Hematopoietic multipotent progenitor cell treated with erythropoietin and hydrocortisone succinate and interleukin-3 and kit ligand, for 17 days (in vitro differentiated cells): ENCODE measurements at places on chromosomes 3 and 15.
A peak's percentile ranks its signal among the peaks of the same experiment; 100 is the strongest.

GRCh38 chr3:51353691-51354090 is 31.4 kb upstream of the MANF start:
- no peak for DNase-seq

DNA sequence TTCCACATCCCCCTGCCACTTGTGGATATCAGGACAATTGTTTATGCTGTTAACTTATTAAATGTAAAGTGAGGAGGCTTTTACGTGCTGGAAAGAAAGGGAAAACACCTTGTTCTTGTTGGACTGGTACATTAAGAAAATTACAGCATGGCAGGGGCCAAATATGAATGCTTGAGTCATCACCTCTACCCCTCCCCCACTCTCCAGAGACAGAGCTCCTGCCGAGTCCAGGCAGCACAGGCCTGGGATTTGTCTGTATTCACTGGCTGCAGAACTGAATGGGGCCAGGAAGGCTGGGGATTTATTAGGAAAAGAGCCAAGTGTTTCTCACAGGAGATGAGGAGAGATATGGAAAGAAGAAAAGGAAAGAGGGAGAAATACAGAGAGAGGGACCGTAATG is 308.9 kb downstream of the EPHB1 start:
- no peak for DNase-seq

GRCh38 chr3:53516339-53516738 is 21.9 kb downstream of the CACNA1D start:
- no peak for DNase-seq

DNA sequence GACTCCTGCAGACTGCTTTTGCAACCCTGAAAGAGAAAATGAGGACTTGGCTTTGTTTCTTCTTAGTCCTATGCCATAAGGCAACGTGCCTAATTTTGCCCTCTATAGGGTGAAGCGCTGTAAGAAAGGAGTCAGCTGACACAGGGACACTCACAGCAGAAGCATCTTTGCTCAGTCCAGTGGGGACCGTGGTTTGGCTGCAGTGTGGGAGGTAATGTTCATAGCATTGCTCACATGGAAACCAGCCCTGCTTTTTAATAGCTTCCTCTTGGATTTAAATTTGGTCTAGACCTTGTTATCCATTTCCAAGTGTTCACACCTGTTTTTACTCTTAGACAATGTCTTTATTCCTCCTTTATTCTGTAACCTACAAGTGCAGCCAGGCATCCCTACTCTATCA is 1032.1 kb downstream of the NTRK3 start:
- DNase-seq: no peak

- no peak for DNase-seq
Measured at GRCh38 chr3:66195347-66195783, 25.4 kb upstream of the SLC25A26 start.

DNA sequence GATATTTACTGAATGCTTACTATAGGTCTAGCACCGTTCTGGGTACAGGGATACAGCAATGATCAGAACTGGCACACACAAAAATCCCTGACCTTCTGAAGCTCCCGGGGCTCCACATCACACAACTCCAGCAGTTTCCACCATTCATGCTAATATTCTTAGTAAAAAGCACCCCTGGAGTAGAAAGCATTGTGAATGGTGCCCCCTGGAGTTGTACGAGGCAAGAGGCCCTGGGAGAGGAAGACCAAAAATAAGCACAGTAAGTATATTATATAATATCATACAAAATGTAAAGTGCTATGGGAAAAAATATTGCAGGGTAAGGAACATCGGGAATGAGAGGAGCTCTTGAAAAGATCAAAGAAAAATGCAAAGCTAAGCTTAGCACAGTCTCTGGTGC is 790 bp upstream of the SRGAP3 start:
- no peak for DNase-seq

GRCh38 chr3:20023623-20024405 is 11.8 kb upstream of the PP2D1 start:
- peak; percentile 49 for DNase-seq

DNA sequence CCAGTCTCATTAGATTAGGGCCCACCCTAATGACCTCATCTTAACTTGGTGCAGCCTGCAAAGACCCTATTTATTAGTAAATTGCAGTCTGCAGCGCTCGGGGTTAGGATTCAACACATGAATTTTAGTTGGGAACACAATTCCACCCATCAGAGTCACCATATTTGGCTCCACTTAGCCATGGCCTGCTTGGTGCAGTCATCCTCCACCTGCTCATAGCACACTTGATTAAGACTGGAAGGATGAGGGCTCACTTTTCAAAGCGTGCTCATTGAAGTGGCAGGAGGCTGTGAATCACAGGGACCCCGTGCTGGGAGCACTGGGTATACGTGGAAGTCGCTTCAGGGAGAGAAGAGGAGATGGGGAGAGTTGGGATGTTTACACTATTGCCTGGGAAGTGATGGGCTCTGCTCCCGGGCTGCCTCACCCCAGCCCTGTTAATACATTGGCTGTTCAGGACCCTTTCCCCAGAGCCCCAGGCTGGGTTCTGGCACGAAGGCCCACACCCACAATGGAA is 68.2 kb downstream of the ASB7 start:
- no peak for DNase-seq

- DNase-seq: no peak
Measured at GRCh38 chr3:50493086-50493485, 10.3 kb downstream of the CACNA2D2 start.

GRCh38 chr3:101859882-101860448 is 10.7 kb downstream of the NFKBIZ start:
- DNase-seq: no peak

DNA sequence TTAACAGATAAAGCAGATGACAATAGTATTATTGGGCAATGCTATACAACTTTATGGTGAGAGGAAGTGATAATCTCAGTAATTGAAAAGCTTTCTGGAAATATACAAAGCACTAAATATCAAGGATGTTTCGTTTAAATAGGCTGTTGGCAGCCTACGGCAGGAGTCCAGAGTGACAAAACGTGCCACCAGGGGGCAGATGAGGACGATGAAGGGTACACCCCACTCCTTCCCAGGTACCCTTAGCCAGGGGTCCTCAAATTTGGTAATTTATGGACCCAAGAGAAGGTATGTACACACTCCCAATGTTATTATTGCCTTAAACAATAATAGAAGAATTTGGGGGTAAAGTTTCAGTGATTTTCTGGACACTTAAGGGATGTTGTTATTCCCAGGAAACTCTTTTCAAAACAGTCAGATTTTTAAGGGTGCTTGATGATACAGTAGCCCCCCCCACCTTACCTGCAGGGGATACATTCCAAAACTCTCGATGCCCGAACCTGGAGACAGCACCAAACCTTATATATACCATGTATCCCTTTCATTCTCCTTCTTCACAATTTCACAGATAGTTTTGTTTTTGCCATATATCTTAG is 1.4 kb upstream of the MAGEL2 start:
- no peak for DNase-seq

DNA sequence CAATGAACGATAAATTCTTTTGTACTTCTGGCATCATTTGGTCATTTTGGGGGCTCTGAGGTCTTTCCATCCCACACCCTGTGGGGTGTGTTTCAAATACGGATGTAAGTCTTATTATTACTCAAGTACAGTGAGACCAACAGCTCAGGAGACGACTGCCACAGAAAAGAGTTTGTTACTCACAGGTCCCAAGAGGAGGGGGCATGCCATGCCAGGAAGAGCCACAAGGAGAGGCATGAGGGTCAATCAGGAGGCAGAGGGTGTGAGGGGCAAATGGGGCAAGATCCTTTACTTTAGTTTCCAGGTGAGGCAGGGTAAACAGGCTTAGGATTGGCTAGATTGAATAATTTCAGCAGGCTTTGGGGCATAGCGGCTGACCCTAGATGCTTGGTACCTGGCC is 21.6 kb downstream of the TRH start:
- DNase-seq: no peak

DNA sequence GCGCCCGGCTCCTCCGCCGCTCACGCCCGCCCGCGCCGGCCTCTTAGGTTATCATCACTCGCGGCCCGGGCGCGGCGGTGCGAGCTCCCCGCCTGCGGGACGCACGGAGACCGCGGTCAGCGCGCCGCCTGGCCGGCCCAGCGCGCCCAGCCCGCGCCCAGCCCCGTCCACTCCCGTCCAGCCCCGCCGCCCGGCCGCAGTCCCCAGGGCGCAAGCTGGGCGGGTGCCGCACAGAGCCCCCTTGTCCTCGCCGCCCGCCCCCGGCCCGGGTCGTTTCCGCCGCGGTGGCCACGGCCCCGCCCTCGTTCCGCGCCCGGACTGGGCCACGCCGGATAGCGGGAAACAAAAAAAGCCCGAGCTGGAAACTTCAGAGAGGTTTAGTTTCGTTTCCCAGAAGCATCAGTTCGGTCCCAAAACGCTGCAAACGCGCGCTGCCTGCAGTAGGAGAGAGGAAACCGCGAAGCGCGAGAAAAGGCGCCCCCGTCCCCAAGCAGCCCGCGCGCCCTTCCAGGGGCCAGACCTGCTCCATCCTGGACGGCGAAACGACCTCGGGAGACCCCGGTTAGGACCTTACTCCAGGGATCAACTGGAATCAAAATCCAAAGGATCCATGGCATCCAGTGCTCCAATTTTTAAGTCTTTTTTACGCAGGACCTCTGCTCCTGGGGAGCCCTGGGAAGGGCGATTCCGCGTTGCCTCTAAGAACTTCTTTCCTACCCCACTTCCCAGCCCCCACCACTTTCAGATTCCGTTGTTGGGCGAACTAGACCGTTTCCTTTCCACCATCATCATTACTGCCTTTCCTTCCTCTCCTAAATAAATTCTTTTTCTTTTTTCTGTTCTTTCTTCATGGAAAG is at the start of gene ATP10A:
ATP10A (minus strand) TSS at position 217 of the 857 bp plus-strand sequence. CDS start 231 bp downstream, outside the sequence.
- no peak for DNase-seq

GRCh38 chr3:171986176-171986575 is 53.2 kb upstream of the FNDC3B start:
- no peak for DNase-seq

DNA sequence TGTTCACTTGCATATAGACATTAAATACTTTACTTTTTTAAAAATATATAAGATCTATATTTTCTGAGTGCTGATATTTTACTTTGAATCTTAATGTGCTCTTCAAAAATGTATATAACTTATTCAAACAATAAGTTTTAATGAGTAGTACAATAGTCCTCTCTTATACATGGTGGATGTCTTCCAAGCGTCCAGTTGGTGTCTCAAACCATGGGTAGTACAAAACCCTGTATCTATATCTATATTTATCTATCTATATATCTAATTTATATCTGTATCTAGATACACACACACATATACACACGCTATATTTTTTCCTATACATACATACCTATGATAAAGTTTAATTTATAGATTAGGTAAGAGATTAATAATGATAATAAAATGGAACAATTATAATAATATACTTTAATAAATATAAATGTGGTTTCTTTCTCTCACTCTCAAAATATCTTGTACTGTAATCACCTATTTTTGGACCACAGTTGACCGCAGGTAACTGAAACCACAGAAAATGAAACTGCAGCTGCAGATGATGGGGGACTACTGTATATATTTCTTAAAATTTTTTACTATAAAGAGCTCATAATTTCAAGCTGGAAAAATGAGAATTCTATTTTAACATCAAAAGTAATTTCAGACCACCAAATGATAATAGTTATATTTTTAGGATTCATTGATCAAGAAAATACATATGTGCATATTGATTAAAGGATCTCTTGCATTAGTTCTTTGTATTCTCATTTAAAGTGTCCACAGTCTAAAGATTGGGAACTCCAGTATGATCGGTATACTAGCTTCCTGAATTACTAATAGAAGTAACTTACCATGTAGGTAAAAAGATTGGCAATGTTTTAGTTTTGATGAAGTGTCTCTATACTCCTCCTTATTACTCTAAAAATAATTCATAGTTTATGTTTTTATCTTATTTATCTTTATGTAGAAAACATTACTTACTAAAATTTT is 215.1 kb upstream of the MLF1 start:
- DNase-seq: no peak

DNA sequence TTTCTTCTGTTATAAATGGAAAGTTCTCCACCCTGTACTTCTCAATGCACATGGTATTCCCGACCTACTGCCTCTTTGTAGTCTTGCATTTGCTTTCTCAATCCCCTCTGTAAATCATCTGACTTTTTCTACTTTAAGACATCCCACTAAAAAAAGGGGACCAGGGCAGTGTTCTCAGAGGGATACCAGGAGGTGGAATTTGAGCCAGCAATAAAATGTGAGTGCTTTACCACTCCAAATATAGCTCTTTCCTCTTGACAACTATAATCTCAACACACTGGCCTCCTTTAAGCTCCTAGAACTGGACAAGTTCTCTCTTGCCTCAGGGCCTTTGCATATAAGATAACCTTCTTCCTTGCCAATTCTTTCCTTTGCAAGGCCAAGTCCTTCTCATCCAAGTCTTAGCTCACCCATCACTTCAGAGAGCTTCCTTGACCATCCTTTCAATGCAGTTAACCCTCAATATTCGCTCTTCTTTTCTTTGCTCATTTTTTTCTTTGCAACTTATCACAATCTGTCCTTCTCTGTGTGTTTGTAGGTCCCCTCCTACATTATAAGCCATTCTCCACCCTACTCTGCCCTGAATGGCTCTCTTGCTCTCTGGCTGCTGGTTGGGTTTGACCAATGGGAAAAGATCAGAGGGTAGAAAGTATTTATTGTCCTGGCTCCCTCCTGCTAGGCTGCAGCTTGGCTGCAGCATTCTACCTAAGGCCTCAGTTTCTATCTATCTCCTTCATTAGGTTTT is 93.4 kb downstream of the PRICKLE2 start:
- DNase-seq: no peak

DNA sequence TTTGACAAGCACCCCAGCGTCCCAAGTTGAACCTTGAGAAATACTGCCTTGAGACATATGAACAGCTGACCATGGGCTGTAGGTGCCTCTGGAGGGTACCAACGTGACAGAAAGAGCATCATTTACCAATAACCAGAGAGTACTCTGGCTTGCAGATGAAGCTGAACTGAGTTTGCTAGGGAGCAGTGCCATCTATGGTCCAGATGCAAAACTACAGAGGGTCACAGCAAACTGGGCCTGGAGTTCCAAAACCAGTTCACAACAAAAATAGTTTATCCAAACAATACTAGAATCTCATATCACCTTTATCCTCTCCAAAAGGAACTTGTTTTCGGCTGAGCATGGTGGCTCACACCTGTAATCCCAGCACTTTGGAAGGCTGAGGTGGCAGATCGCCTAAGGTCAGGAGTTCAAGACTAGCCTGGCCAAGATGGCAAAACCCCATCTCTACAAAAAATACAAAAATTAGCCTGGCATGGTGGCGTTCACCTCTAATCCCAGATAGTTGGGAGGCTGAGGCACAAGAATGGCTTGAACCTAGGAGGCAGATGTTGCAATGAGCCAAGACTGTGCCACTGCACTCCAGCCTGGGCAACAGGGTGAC is 69.3 kb downstream of the CHAC1 start:
- DNase-seq: peak; percentile 43

- no peak for DNase-seq
Measured at GRCh38 chr3:150407051-150407807, 869 bp upstream of the TSC22D2 start.

- no peak for DNase-seq
Measured at GRCh38 chr3:60154011-60154410, 1097.2 kb downstream of the FHIT start.

- DNase-seq: no peak
Measured at GRCh38 chr3:69330891-69331400, 54.9 kb downstream of the FRMD4B start.

DNA sequence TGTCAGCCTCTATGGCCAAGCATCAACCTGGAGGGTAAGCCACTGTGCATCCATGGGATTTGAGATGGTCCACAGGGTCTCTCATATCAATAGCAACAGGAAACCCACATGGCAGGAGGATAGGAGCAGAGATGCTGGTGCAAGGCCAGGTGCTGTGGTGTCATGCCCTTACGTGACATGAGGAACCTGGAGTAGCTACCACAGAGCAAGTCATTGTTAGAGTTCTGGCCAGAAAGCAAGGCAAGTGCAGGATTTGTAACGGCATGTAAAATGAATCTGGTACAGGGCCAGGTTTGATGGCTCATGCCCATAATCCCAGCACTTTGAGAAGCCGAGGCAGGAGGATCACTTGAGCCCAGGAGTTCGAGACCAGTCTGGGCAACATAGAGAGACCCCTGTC is 14.8 kb upstream of the ZNF774 start:
- no peak for DNase-seq
